NCI-H510A (cell line): ENCODE measurements at places on chromosomes 6 and 20.

- no peak for DNase-seq
Observed at GRCh38 chr20:22569353-22569752, 15.0 kb downstream of the FOXA2 start.

GRCh38 chr20:54203281-54203680, 4.6 kb upstream of the PFDN4 start:
- DNase-seq: no peak

DNA sequence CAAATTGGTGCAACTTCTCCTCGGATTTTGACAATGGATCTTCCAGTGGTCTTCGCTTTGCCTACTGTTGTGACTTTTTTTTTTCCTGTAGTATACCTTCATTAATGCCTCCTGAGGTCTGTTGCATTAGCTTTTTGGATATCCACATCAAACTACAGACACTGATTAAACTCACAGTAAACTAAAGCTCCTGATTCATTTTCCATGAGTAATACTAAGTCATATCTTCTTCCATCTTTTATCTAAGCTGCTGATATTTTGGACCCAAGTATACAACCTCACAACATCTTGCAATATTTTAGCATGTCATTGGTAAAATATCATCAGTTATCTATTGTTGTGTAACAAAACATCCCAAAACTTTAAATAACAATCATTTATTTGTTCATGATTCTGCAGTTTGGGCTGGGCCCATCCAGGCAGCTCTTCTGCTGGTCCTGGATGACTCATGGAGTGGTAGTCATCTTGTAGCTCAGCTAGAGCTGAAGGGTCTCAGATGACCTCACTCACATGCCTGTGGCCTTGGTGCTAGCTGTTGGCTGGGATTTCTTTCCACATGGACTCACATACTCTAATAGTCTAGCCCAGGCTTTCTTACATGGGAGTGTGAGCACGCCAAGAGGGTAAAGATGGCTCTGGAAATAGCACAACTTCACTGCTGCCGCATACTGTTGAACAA, 78.3 kb upstream of the SRSF6 start:
- DNase-seq: no peak

GRCh38 chr6:16279243-16279642, 40.9 kb downstream of the GMPR start:
- DNase-seq: no peak

GRCh38 chr20:9021216-9021615, 47.7 kb upstream of the PLCB4 start:
- DNase-seq: peak; percentile 84
